Central memory CD8-positive, alpha-beta T cell (primary cell): ENCODE measurements at places on chromosomes 11 and 22.

DNA sequence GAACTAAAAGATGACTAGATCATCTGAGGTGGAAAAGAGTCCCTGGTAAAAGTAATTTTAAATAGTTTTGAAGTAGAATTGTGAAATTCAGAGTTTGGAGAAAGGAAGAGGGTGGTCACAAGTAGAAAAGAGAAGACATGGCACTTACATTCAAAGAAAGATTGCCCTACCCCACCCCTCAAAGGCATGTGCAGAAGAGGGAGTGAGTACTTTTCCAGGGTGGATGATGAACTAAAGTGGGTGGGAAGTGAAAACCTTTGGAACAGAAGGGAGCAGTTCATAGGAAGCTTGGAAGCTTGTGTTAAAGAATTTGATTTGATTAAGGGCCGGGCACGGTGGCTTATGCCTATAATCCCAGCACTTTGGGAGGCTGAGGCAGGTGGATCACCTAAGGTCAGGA is 23.6 kb downstream of the SREBF2 start:
- DNase-seq, result no peak

GRCh38 chr11:77289737-77290136 is 11.7 kb downstream of the GDPD4 start:
- DNase-seq, result no peak

GRCh38 chr11:69156235-69156639 is 502 bp downstream of the SMIM38 start:
- DNase-seq, result no peak

DNA sequence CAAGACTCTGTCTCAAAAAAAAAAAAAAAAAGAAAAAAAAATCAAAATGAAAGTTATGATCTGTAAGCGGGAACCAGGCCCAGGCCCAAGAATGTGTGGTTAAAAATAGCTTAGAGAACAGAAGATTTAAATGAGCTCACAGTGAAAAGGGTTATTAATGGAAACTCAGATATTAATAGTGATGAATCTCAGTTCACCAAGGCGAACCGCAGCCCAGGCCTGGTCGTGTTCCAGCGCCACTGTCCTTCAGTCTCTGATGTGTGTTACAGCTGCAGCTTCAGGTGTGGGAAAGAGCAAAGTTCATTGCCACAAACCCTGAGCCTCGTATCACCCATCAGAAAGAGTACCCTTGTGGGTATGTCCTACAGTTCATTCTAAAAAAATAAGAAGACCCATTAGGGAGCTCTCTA is 107.1 kb downstream of the GAB2 start:
- no peak for DNase-seq

DNA sequence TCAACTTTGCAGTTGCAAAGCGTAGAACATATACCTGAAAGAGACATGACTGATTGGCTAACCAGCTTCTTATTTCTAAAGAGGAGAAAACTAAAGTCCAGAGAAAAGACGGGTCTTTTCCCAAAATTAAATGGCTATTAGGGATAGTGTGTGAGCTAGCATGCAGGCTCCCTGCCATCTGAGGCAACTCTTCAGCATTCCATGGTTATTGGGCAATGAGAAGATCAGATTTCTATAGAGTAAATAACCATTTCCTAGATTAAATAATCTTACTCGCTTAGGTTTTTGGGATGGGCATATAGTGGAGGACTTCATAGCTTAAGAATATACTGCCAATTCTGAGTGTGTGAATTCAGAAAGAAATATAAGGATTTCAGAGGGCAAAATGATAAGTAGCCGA is 95.0 kb downstream of the PDHX start:
- no peak for DNase-seq
